ENCODE measurements at places on chromosomes 11 and 22.
A peak's percentile ranks its signal among the peaks of the same experiment; 100 is the strongest.

- peak; percentile 52 for DNase-seq
These were observed 34.9 kb downstream of the SBF1 start for GRCh38 chr22:50439871-50440331.

GRCh38 chr22:31896472-31896871 lies 47.9 kb upstream of the YWHAH start:
- DNase-seq, result no peak

- peak; percentile 51 for DNase-seq
These were observed 4.2 kb downstream of the CCND1 start for GRCh38 chr11:69644962-69645675.

- no peak for DNase-seq
These were observed 96.4 kb downstream of the KIAA1671 start for GRCh38 chr22:25048659-25049647.

- DNase-seq, result peak; percentile 51
These were observed 39.4 kb downstream of the SBF1 start for GRCh38 chr22:50435291-50436014.

GRCh38 chr22:29651652-29652051 lies 48.2 kb downstream of the NF2 start:
- DNase-seq, result no peak

DNA sequence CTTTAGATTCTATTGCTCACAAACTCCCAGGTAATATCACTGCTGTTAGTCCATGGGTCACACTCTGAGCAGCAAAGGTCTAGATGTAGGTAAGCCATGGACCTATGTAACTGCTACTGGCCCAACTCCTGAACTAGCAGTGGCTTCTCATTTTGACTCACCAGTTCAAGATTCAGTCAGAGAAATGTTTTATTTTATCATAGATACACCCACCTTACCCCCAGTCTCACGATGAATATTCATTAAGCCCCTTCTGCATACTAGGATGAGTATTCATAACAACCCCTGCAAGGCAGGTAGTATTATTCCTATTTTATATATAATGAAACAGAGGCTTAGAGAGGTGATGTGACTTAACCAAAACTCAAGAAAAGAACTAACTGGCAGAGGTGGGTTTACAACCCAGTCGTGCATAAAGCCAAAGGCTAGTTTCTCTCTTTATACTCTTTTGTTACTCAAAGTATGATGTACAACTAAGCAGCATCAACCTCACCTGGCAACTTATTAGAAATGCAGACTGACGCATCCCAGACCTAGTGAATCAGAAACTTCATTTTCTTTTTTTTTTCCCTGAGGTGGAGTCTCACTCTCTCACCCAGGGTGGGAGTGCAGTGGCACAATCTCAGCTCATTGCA lies 957.6 kb upstream of the CCDC90B start:
- no peak for DNase-seq

DNA sequence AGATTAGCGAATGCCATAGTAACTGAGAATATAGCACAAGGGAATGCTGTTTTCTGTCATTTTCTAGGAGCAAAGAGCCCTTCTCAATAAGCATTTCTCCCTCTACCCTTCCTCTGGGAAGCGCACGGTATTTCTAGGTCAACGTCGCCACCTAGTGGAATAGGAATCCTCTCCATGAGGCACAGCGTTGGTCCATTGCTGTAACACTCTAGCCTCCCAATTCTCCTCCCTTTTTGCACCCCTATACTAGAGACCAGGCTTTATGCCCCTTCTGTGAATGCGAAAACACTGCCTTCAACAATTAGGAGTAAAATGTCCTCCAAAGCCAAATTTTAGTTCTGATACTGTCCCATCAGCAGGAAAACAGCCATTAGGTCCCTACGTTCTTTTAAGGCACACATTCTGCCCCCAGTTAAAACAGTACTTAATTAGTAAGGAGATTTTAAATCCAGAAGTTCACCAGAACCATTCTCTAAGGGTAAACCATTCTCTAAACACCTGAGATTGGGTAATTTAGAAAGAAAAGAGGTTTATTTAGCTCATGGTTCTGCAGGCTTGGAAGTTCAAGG lies 12.8 kb upstream of the HYLS1 start:
- no peak for DNase-seq

- DNase-seq, result no peak
These were observed 1.9 kb upstream of the SMDT1 start for GRCh38 chr22:42077486-42078125.

- no peak for DNase-seq
These were observed 120.8 kb upstream of the POU2AF2 start for GRCh38 chr11:111124724-111125123.

DNA sequence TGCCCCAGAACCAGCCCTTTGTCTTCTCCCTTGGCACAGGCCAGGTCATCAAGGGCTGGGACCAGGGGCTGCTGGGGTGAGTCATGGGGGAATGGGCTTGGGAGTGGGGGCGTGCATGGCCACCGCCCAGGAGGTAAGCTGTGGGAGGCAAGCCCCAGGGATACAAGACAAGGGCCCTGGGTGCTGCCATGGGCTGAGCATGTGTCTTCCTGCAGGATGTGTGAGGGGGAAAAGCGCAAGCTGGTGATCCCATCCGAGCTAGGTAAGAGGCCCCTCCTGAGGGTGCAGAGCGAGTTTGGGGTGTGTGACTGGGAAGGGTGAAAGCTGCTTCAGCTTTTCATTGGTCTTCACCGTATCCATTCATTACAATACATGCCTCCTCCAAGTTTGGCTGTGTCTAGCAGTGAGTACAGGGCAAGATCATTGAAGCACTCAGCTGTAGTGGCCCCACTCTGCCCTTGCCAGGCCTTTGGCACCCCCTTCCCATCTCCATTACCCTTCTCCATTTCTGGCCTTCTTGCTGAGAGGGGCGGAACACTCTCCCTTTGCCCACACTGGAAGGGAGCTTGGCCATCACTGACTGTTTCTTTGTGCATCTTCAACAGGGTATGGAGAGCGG lies 2.5 kb downstream of the FKBP2 start:
- DNase-seq, result no peak

DNA sequence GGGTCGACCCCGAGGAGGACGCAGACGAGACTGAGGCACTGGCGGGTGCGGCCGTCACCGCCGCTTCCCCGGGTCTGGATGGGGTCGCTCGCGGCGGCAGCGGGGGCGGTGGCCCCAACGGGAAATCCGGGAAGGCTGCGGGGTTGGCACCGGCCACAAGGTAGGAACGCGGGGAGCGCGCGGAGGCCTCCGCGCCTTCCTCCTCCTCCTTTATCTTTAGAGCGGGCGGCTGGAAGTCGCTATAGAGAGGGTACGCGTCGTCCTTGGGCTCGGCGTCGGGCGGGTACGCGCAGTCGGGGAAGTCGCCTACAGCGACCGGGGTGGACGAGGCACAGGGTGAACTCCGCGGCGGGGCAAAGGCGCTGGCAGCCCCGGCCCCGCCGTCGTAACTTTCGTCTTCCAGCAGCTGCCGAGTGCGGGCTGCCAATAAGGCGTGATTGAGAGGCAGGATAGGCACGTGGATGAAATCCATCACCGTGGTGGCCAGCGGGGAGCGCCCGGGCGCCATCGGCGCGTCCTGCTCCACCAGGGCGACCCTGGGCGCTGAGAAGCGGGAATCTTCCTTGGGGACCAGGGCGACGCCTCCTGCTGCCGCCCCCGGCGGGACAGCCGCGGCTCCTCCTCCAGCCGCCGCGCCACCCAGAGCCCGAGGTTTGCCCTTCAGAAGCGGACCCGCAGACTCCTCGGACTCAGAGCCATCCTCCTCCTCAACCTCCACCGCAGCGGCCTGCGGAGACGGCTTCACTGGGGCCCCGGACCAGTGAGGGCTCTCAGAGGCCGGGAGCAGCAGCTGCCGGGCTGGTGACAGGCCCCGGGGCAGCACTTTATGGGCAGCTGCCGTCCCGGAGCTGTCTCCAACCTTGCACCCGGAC lies 1.7 kb downstream of the PGR start:
- DNase-seq, result peak; percentile 36

- no peak for DNase-seq
These were observed 79.3 kb downstream of the LIF start for GRCh38 chr22:30167296-30167695.

GRCh38 chr11:82747471-82747870 lies 13.8 kb upstream of the FAM181B start:
- no peak for DNase-seq

DNA sequence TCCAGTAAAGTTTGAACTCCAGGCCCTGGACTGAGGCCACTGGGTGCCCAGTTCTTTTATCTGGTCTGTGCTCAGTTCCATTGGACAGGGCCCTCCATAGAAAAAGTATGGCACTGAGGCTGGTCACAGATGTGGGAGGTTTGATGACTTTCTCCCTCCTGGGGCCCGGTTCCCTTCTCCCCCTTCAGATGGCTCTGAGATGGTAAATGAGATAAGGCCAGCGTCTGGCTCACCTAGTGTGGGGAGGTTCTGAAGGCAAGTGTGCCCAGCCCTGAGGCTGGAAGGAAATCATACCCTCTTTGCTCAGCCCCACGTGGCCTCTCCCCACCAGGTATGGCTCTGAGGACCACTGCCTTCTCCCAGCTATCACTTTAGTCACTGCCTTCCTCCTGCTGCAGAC lies 1.5 kb upstream of the CLDN5 start:
- no peak for DNase-seq

All from RWPE2 (cell line).